ENCODE measurements at places on chromosomes 4 and X.

DNA sequence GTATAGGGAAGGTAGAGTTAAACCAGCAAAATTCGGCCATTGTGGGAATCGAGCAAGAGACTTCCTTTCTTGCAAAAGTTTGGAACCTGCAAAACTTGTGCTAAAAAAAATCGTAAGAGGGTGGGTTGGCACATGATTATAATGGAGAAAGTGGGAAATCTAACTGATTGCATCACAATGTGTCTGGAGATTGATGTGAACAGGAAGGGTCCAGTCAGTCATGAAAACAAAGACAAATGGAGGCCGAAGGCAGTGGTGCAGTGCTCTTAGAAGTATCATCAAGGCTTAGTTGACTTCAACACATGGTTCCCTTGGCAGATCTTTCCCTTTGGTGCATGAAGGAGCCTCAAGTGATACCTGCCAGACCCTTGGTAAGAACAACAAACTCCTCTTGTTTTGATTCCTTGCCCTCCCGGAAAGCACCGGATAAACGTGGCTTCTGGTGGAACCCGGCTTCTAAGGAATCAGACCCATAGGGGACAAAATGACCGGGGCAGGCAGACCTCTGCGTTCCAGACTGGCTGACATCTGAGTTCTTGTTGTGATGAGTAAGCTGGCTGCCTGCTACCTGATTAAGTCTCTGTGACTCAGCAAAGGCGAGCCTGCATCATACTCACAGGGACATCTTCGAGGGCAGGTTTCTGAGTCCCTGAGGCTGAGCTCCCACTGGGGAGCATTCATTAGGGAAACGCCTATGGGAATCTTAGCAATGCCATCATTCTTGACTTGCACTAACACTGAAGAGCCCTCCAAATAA lies 87.7 kb upstream of the MAP3K15 start:
- no peak for DNase-seq

DNA sequence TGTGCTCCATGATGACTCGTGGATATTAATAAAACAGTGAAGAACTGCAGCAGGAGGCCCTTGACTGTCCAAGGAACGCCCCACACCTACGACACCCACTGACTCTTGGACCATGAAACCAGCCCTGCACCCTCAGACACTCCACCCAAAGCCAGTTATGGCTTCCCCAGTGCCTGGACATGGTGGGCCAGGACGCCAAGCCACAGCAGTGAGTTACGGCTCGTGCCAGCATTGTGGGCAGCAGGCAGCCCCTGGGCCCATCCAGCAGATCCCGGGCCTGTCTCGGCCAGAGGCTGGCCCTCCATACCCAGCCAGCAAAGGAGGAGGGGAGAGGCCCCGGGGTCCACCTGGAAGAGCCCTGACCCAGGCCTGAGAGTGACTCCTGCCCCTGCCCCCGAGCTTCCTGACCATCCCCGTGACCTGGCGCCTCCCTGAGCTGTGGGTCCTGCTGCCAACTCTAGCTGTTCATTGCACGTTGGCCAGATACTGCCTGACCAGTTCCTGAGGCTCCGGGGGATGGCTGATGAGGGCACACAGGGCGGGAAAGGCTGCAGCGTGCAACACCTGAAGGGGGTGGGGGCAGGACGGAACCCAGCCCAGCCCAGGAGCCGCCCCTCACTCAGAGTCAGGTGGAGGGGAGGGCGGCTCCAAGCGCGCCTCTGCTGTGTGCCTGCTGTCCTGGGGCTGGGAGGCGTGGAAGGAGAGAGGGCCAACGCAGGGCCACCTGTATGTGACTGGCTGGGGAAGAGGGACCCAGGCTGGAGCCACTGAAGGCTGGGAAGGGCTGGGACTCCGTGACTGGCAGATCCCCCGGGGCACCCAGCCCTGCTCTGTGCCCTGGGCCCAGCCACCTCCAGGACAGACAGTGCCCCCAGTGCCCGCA lies 739 bp downstream of the SLC49A3 start:
- no peak for DNase-seq

- no peak for DNase-seq
Observed at GRCh38 chr4:28948501-28948900, 1771.7 kb upstream of the PCDH7 start.

DNA sequence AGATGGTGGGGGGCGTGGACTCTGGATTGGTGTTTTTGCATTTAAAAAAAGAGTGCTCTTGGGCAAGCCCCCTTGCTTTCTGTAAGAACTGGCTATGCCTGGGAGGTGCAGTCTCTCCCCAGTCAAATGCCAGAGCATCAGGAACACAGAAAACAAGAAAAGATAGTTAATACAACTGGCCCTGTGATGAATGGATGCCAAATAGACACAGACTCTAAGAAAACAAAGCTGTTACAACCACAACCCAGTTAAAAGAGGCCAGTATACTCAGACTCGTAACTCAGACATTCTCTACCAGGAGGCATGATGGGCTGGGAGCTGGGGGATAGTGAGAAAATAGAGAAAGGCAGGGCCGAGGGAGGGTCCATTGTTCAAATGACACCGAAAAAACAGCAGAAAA lies 32.5 kb upstream of the C1QTNF7 start:
- DNase-seq: no peak

DNA sequence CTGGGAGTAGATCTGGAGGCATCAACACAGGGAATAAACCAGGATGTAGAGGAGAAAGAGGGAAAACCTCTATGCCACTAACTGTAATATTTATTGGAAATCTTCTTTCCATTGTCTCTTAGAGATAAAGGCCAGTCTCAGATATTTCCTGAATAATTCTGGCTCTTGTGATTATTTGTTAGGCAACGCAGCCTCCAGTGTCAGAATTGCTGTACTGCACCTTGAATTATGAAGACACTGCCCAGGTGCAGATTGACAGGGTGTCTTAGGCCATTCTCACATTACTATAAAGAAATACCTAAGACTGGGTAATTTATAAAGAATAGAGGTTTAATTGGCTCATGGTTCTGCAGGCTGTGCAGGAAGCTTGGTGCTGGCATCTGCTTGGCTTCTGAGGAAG lies 100.7 kb upstream of the ZDHHC15 start:
- DNase-seq: no peak
